ENCODE measurements at places on chromosomes 1 and 21.
A peak's percentile ranks its signal among the peaks of the same experiment; 100 is the strongest.

DNA sequence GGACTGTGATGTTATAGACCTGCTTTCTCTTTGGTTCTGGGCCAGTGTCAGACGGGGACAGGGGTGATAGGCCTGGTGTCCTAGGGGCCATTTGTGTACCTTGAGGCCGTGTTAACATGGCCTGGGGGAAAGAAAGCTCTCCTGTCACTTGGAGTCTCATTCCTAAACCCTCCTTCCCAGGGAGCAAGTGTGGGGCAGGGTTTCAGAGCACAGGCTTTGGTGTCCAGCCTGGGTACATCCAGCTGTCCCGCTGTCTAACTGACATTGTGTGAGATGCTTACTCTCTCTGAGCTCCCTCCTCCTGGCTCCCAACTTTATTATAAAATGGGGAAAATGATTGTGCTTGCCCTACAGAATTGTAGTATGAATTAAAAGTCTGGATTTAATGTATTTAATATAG is 32.6 kb upstream of the EPHA8 start:
- no peak for DNase-seq

- DNase-seq, result no peak
These were observed 96.0 kb downstream of the NRIP1 start for GRCh38 chr21:14968821-14969220.

GRCh38 chr1:46248122-46248920 is 758 bp downstream of the RAD54L start:
- DNase-seq, result peak; percentile 74

DNA sequence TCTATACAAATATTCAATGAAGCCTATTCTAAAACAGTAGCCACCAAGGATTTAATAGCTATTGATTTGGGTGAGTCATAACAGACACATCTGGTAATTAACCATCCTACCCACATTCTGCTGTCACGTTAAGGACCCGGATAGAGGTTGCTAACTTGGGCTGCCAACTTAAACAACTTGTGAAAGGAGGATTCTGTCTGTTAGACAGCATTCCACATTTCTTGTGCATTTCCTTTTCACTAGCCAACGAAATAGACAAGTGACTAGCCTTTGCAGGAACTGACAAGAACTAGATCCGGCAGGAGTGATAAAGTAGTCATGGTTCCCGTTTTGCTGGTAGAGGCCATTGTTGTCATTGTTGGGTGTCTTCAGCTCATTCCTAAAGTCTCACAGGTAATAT is 9.5 kb downstream of the DSCAM start:
- no peak for DNase-seq

DNA sequence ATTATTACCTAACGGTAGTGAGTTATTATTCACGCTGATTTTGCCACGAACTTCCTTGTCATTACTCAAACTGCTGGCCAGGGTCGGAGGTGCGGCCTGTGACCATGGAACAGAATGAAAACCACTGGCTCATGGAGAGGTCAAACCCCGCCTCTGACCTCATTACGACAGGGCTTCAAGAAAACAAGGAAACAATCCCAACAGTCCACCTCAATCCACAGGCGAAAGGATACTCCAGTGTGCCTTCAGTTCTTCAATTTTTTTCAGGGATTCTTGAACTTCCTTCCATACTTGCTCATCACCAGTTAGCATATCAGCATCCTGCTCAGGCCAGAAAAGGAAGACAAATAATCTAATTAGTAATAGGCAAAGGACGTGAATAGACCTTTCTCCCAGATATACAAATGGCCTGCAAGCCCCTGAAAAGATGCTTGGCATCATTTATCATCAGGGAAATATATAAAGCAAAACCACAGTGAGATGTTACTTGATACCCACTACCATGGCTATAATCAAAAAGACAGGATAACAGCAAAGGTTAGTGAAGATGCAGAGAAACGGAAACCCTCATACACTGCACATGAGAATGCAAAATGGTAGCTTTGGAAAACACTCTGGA is 643.4 kb downstream of the SMYD3 start:
- no peak for DNase-seq

- DNase-seq, result no peak
These were observed 38.6 kb upstream of the RCAN3 start for GRCh38 chr1:24463776-24464735.

- DNase-seq, result no peak
These were observed 678 bp downstream of the LSM10 start for GRCh38 chr1:36397083-36397377.

DNA sequence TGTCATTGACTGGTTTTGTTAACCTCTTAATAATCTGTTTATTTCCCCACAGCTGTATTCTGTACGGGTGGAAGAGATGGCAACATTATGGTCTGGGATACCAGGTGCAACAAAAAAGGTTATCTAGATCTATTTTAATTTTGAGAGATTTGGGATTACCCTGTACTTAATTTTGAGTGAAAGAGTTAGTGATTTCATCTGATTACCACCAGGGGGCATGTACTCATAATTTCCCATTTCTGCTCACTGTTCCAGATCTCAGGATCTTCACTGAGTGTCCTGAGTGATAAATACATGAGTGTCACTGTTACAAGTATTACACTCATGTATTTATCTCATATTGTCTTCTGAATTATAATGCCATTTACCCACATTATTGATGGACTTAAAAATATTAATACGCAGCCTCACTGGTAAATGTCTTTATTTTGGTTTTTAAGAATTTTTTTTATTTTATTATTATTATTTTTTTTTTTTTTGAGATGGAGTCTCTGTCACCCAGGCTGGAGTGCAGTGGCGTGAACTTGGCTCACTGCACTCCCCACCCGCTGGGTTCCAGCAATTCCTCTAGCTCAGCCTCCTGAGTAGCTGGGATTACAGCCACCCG is 27.4 kb downstream of the DTL start:
- no peak for DNase-seq

DNA sequence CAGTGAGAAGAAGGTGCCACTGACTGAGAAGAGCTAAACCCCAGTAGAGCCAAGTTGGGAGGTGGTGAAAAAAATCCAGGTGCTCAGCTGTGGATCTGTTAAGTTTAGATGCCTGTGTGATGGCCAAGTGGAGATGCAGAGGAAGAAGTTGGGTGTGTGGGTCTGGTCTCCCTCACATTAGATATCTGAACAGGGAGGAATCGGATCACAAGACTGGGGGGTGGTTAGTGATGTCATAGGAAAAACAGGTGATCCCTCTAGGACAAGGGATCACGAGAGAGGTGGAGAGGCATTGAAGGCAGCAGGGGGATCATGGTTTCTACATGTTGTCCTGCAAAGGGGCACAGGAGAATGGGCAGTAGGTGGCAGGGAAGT is 22.6 kb downstream of the KCNK1 start:
- no peak for DNase-seq

DNA sequence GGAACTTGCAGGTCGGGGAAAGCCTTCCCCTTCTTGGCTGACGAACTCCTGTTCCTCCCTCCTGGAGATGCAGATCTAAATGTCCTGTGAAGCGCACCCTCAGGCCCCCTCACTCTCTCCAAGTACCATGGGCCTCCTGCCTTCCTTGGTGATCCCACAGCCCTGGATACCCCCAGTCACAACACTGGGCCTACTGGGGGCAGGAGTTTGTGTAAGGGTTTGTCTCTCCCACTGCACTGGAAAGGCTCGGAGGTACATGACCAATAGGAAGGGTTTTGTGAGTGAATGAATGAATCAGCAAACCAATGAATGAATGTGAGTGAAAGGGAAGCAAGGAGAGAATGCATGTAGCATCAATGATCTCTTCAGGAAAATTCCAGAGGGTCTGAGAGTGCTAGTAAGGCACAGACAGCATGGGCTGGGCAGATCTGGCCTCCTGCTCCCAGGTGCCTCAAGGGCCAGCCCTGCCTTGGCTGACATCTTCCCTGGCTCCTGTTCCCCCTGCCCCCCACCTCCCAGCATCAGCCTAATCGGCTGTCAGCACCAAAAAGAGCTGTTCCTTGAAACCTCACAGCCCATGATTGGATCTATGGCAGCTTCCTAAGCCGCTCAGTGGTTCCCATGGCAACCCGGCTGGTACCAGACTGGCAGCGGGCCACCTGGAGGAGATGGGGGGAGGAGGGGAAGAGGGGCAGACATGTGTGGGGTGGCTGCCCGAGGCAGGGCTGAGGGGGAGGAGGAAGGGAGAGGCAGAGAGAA is 95.8 kb downstream of the VWA5B1 start:
- DNase-seq, result no peak

- DNase-seq, result peak; percentile 55
These were observed 12.0 kb upstream of the PHLDA3 start for GRCh38 chr1:201481004-201481380.

GRCh38 chr1:152159144-152159543 is at the start of gene RPTN:
Gene RPTN (minus strand): TSS chr1:152159228. CDS start chr1:152157889, 1,339 bp downstream.
- no peak for DNase-seq

GRCh38 chr1:219505886-219506285 is 107.0 kb downstream of the ZC3H11B start:
- no peak for DNase-seq

- no peak for DNase-seq
These were observed 60.4 kb downstream of the RAP1GAP start for GRCh38 chr1:21608798-21609197.

GRCh38 chr1:230277201-230278025 is 148.7 kb downstream of the PGBD5 start:
- DNase-seq, result peak; percentile 41

GRCh38 chr1:198556971-198557370 is 16.5 kb upstream of the ATP6V1G3 start:
- DNase-seq, result no peak

DNA sequence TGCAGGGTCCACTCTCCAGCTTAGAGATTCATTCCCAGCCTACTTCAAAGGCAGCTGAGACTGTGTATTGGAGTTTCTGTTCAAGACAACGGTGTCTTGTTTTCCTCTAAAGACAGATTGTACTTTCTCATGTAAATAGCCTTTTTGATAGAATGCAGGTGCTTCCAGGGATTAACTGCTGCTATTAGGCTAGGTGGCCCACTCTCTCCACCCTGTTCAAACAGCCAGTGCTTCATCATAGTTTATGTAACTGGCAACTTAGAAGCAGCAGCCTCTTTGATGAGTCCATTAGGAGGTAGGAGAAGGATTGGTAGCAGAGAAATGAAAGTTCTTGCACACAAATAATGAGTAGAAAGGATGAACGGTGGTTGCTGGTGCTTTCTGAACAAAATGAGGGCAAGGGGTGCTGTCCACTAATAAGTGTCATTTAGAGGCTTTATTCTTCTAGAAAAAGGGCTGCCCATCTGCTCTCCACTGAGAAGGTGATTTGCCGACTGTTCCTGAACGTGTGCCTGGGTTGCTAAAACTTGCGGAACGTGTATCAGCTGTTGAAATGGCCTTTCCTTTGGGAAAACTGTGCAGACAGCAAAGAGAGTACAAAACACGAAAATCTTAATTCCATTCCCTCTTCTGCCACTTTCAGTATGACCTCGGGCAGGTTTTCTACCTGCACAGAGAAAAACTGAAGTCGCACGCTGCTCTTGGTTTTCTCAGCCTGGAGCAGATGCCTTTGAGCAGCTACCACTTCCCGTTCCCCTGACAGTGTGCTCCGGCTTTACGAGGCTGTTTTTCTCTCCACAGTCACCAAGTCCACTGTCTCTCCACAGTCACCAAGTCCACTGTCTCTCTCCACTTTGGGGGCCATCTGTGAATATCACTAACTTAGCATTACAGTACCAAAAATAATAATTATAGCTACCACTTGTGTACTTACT is 228.9 kb downstream of the KIF26B start:
- no peak for DNase-seq

- DNase-seq, result no peak
These were observed 7.9 kb upstream of the PHGDH start for GRCh38 chr1:119703666-119704450.

DNA sequence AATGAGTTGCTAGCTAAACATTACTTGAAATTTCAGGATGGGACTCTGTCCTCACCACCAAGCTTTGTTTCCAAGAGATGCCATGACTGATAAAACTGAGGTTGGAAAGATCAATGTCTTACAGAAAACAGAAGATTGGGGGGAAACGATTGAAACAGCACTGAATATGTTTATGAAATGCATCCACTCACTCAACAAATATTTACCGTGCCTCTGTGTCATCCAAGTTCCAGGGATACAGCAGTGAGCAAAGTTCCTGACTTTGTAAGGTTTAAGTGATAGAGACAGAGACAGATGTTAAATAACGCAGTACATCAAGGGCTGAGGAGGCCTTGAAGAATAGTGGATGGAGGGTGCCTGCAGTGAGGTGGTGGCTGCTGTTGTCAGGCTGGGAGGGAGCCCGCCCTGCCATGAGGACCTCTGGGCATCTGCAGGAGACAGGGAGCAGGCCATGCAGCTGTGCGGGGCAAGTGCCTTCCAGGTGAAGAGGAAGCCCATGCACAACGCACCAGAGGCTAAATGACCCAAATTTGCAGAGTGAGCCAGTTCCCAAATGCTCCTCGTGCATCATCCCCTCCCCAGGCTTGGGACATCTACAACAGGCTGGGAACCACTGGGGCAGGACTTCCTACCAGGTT is 108.0 kb downstream of the HLCS start:
- DNase-seq, result no peak

DNA sequence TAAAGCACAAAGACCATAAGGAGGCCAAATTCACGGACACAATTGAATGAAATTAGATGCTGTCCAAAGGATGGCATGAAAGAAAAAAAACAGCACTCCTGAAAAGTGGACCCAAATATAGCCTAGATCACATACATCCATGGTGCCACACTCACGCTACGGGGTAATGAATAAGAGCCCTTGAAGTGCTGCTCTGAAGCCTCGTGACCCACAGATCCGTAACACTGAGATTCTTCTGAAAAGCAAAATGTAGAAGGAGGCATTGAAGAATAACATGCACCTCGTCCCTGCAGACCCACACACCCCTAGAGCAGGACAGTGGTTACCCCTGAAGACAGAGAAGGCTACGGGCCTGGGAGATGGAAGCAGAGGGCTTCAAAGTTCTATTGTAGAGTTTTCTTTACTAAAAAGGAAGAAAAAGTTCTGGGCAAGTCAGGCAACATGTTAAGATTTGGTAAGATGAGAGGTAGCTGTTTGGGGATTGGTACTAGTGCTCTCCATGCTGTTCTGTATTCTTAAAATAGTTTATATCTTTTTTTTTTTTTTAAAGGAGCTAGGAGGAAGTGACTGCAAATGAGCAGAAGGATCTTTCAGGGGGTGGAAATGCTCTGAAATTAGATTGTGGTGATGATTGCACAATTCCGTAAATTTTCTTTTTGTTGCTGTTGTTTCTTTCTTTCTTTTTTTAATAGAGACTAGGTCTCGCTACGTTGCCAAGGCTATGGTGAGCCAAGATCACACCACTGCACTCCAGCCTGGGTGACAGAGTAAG is 4.1 kb upstream of the ITGB2 start:
- DNase-seq, result no peak

- no peak for DNase-seq
These were observed 73.7 kb downstream of the KCNN3 start for GRCh38 chr1:154796303-154796892.

GRCh38 chr1:27429029-27429425 is 36.6 kb downstream of the GPR3 start:
- no peak for DNase-seq
